ENCODE measurements at places on chromosomes 11 and 22.

- DNase-seq: no peak
These were observed 122.1 kb downstream of the CSNK2A3 start for GRCh38 chr11:11230802-11231562.

GRCh38 chr22:43152003-43152356, 621 bp downstream of the TSPO start:
- DNase-seq: peak; percentile 48

- DNase-seq: peak; percentile 49
These were observed 84.4 kb downstream of the MED15 start for GRCh38 chr22:20591660-20592310.

DNA sequence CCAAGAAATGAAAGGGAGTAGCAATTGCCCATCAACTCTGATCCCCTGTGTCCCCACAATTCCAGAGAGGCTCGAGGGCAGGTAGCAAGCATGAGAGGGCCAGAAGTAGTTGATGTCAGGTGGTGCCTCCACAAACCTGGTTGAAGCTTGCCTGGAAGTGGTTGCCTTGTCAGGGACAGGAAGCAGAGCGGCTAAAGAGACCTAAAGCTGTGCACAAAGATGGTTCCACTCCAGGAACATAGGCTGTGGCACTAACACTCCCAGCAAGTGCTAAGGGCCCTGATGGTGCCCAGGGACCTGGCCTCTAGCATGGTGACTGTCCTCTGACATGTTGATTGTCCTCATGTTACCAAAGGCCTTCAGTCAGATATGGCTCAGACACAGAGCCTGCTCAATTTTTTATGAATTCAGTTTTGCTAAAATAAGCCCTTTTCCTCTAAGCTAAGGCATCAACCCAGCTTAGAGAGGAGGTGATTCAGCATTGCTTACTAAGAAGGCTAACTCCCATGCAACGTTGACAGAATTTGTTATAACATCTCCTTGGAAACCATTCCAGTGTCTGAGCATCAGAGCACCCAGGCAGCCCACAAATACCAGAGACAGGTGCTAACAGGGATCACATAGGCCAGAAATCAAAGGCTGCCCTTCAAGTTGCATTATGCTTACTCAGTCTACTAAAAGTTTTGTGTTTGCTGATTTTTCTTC, 196.3 kb upstream of the ARHGAP20 start:
- DNase-seq: no peak

DNA sequence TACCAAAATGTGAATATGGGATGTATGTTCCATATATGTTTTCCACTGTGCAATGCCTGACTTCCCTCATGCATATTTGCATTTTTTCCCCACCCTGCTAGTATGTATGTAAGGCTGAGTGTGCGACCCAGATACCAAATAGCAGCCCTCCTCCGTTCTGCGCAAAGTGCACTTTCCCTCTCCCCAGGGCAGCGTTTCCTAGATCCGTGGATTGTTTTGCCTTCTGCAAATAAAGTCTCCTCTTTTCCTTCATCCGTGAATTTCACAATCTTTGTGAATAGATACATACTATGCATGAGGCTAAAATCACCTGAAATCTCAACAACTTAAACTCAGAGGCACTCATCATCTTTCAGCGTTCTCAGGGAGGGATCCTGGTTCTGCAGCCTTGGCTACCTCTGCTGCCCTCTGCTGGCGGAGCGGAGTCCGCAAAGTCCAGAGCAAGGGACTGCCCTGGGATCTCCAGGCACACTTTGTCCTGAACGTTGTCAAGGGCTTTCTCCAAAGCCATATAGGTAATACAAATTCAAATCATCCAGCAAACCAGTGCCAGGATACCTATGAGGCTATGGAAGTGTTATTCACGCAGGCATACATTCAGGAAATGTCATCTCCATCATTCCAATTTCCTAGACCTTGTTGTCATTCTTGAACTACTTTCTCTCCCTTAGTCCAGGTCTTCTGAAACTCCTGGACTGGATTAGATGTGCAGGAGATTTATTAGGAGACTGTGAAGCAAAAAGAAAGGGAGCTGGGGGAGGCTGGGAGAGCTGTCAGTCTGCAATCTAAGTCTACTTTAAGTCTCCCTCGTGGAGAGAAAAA, 53.1 kb downstream of the CNTF start:
- DNase-seq: peak; percentile 23

GRCh38 chr11:80958987-80959386, 1518.2 kb upstream of the TENM4 start:
- no peak for DNase-seq

DNA sequence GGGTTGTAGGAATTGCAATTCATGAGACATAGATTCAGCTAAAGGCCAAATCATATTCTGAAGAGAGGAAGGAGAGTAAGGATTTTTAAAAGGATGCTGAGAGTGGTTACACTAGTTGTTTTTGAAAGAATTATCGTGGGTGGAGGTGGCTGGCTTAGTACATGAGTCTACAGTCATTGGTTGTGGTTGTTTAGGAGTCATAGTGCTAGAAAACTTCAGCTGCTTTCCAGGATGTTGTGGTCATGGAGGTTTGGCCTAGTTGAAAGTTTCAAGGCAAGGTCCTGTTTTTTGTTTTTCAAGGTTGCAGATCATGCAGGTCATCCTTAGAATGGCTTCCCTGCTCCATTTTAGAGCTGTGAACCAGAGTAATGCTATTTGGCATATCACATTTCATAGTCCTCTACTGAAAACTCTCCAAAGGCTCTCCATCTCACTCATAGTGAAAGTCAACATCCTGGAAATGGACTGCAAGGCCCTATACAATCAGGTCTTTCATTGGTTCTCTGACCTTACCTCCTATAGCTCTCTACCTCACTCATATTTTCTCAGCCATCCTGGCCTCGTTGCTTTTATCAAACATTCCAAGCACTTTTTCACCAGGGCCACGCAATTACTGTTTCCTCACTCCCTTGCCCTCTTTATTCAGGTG, 26.1 kb upstream of the ZBTB44 start:
- DNase-seq: no peak

GRCh38 chr11:102546427-102546826, 15.9 kb upstream of the MMP7 start:
- no peak for DNase-seq

DNA sequence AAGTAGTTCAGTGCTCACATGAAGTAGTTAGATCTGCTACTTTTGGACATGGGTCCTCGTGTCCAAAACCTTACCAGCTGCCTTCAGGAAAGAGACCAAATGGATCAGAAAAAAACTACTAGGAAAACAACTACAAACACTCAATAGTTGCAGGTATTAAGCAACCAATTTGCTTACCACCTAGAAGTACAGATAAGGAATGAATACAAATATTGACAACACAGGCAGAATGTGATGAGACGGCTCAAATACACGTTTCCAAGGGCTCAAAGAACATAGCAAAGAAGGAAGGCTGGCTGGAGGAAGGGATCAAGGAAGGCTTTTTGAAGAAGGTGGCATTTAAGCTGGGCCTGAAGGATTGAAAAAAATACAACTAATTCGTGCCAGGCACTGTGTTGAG, 41.8 kb downstream of the NRXN2 start:
- DNase-seq: no peak

Measured in right kidney (tissue), 9 donors.